Breast epithelium (tissue), 4 donors: ENCODE measurements at places on chromosomes 1 and 21. TPM values are rescaled to one million over a fixed set of nuclear protein-coding genes. Genes with fewer than 3 reads are reported as not detected.

- H3K4me1 ChIP-seq: no peaks in the 10 kb centered on the region
- H3K4me3 ChIP-seq: no peak overlapping the region
- no peaks in the 10 kb centered on the region for H3K36me3 ChIP-seq
- H3K27ac ChIP-seq: no peak overlapping the region
- H3K27me3 ChIP-seq: no peaks in the 10 kb centered on the region
Measured at GRCh38 chr21:38851101-38851500, 45.4 kb downstream of the ETS2 start.

DNA sequence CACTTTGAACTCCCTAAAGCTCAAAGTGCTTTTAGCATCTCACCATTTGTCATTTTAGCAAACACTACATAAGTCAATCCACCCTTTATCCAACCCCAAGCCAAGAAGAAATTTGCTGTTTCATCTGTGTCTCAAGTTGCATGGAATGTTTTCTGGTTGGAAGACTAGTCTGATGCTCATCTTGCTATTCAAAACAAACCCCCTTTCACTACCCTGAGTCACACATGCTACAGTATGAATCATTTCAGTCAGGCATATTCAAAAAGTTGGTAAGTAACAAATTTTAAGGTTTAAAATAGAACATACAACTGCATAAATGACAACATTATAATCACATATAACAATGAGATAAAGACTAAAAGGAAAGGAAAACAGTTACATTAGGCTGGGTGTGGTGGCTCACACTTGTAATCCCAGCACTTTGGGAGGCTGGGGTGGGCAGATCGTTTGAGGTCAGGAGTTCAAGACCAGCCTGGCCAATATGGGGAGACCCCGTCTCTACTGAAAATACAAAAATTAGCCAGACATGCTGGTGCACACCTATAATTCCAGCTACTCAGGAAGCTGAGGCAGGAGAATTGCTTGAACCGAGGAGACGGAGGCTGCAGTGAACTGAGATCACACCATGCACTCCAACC is 38.7 kb downstream of the DSTYK start:
- no peaks in the 10 kb centered on the region for H3K36me3 ChIP-seq
- no peaks in the 10 kb centered on the region for H3K27me3 ChIP-seq
- H3K4me1 ChIP-seq: no peaks in the 10 kb centered on the region
- H3K4me3 ChIP-seq: no peak overlapping the region
- DNase-seq: no peak

Gene CHI3L2
- total RNA-seq: 14.1 TPM

- no peaks in the 10 kb centered on the region for H3K36me3 ChIP-seq
- no peak for DNase-seq
- H3K4me3 ChIP-seq: no peak overlapping the region
- H3K4me1 ChIP-seq: no peaks in the 10 kb centered on the region
- no peak overlapping the region for H3K27ac ChIP-seq
Measured at GRCh38 chr1:230575886-230576500, 66.3 kb upstream of the COG2 start.

GRCh38 chr1:229114315-229114714 is 156.6 kb upstream of the RAB4A start:
- H3K36me3 ChIP-seq: no peaks in the 10 kb centered on the region
- H3K27ac ChIP-seq: no peak overlapping the region
- H3K4me1 ChIP-seq: peaks cover 11% of the 10 kb centered on the region
- H3K4me3 ChIP-seq: no peak overlapping the region
- DNase-seq: no peak

Gene USH2A
- total RNA-seq: not detected

Gene CLEC20A
- total RNA-seq: not detected

DNA sequence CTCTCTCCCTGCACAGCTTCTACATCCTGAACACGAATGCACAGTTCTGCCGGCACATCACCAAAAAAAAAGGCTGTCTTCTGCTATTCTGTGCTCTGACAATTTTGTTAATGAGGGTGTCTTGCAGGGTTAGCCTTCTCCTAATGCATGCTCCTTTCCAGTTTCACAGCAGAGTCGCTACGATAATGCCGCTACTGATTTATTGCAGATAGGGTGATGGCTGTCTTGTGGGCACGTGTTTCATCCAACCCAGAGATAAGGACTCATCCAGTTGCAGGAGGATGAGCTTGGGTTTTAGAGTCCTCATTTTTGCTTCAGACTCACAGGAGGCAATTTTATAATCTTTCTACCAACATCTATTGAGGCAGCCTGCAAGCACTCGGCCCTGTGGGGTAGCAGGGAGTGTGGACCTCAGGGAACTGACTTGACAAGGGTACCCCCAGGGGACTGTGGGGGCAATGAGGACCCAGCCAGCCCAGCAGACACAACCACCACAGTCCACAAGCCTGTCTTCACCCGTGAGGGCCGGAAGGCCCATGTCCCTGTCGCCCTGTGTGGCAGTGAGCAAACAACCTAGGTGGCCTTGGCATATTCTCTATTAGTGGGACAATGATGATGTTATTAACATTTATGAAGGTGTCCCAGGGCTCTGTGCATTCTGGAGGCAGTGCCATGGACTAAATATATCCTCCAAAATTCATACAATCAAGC is 15.4 kb upstream of the UTS2 start:
- no peaks in the 10 kb centered on the region for H3K36me3 ChIP-seq
- H3K27me3 ChIP-seq: no peaks in the 10 kb centered on the region
- H3K4me3 ChIP-seq: no peak overlapping the region
- H3K4me1 ChIP-seq: no peaks in the 10 kb centered on the region
- DNase-seq: no peak

Gene NPR1
- 19.9 TPM for total RNA-seq

GRCh38 chr1:16235944-16236510 is 956 bp downstream of the CPLANE2 start:
- H3K27me3 ChIP-seq: no peaks in the 10 kb centered on the region
- H3K27ac ChIP-seq: peak overlapping the region; percentile 96
- H3K36me3 ChIP-seq: no peaks in the 10 kb centered on the region
- peaks cover 4% of the 10 kb centered on the region for H3K4me1 ChIP-seq
- peak overlapping the region; percentile 49 for H3K4me3 ChIP-seq

DNA sequence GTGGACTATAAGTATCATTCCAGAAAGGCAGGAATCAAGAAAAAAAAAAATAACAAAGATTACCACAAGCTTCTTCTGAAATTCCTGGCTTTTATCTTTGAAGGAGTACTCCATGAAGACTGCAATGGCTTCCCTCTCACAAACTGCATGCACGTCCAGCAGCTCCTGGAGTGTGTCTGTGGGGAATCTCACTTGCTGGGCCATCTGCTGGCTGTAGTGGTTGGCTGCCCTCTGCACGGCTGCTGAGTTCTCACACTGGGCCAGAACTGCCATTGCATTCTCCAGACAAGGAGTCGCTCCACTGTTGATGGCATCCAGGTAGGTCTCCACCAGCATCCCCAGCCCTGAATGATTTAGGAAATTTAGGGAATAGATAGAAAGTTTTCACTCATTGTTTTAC is 23.3 kb upstream of the GBP2 start:
- no peaks in the 10 kb centered on the region for H3K36me3 ChIP-seq
- H3K4me1 ChIP-seq: no peaks in the 10 kb centered on the region
- no peaks in the 10 kb centered on the region for H3K27me3 ChIP-seq
- no peak overlapping the region for H3K27ac ChIP-seq
- H3K4me3 ChIP-seq: no peak overlapping the region

Gene RYR2
- total RNA-seq: 0.59 TPM

Gene SLC16A4
- total RNA-seq: 0.96 TPM

Gene PTGFRN
- total RNA-seq: 10.6 TPM

- no peak overlapping the region for H3K4me3 ChIP-seq
- H3K4me1 ChIP-seq: no peaks in the 10 kb centered on the region
- no peaks in the 10 kb centered on the region for H3K27me3 ChIP-seq
- H3K36me3 ChIP-seq: no peaks in the 10 kb centered on the region
- DNase-seq: no peak
Measured at GRCh38 chr1:80155371-80155770, 1148.8 kb upstream of the ADGRL4 start.

DNA sequence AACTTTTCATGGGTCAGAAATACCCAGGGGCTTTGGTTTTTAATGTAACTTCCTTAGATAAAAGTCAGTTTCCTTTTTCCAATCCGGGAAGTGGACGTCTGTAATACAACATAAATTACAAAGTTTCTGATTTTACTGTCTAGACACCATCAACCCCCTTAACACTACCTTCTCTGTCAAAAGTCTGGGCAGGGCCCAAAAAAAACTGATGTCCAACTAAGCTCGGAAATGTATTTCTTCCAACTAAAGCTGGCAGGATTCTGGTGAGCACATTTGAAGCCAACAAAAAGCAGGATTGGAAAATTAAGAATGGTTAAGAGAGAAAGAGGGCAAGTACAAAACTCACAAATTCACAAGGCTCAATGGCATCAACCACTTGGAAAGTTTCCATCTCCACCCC is 24.3 kb downstream of the DDAH1 start:
- no peak for DNase-seq
- no peaks in the 10 kb centered on the region for H3K36me3 ChIP-seq
- H3K4me1 ChIP-seq: no peaks in the 10 kb centered on the region

Gene NUDT4B
- total RNA-seq: 40.0 TPM

- no peaks in the 10 kb centered on the region for H3K27me3 ChIP-seq
- peak overlapping the region; percentile 64 for H3K4me3 ChIP-seq
- no peak for DNase-seq
Measured at GRCh38 chr1:65265651-65266351, 43.5 kb upstream of the DNAJC6 start.

- H3K4me1 ChIP-seq: no peaks in the 10 kb centered on the region
- DNase-seq: no peak
- no peak overlapping the region for H3K27ac ChIP-seq
- H3K4me3 ChIP-seq: no peak overlapping the region
Measured at GRCh38 chr1:177620636-177621190, 349.1 kb downstream of the SEC16B start.

- no peaks in the 10 kb centered on the region for H3K4me1 ChIP-seq
- H3K27me3 ChIP-seq: no peaks in the 10 kb centered on the region
- no peaks in the 10 kb centered on the region for H3K36me3 ChIP-seq
- DNase-seq: peak; percentile 15
Measured at GRCh38 chr1:225471453-225472301, 43.8 kb upstream of the LBR start.

Gene IL19
- not detected for total RNA-seq

- H3K4me3 ChIP-seq: no peak overlapping the region
- no peaks in the 10 kb centered on the region for H3K27me3 ChIP-seq
- H3K4me1 ChIP-seq: no peaks in the 10 kb centered on the region
- H3K27ac ChIP-seq: no peak overlapping the region
- H3K36me3 ChIP-seq: no peaks in the 10 kb centered on the region
Measured at GRCh38 chr1:200153277-200154055, 126.0 kb downstream of the NR5A2 start.

Gene LHX4
- total RNA-seq: not detected

DNA sequence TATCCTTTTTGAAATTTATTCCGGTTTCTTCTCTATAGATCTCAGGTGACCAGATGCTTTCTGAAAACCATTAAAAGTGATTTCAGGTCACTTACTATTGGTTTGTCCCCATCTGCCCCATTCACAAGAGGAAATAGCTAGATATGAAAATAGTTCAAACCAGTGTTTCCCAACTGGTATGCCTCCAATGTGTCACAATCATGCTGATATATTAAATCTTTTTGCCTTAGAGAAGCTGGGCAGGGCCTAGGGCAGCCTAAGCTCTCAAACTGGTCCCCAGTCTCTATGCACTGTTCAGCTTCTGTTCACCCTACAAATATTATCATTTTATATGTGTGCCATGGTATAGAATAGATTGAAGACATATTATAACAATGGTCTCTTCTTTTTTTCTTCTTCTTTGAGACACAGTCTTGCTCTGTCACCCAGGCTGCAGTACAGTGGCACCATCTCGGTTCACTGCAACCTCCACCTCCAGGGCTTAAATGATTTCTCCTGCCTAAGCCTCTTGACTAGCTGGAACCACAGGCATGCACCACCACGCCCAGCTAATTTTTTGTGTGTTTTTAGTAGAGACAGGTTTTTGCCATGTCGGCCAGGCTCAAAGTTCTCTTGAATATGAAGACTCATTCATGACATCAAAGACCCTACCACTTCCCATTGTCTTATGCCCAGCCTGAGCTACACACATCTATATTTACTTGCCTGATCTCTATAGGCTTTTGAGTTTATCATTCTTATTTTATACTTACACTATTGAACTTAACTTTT is 15.7 kb downstream of the PTPN22 start:
- H3K27me3 ChIP-seq: no peaks in the 10 kb centered on the region
- no peak overlapping the region for H3K4me3 ChIP-seq

Gene AJAP1
- 0.66 TPM for total RNA-seq

Gene CHIT1
- total RNA-seq: 5.1 TPM

GRCh38 chr1:10161541-10162290 is 48.7 kb upstream of the KIF1B start:
- H3K4me3 ChIP-seq: no peak overlapping the region
- H3K36me3 ChIP-seq: peaks cover 4% of the 10 kb centered on the region
- H3K4me1 ChIP-seq: no peaks in the 10 kb centered on the region
- DNase-seq: no peak
- H3K27me3 ChIP-seq: no peaks in the 10 kb centered on the region

GRCh38 chr1:220767312-220768125 is 19.2 kb upstream of the MTARC1 start:
- no peak for DNase-seq
- no peaks in the 10 kb centered on the region for H3K27me3 ChIP-seq

Gene PPFIA4
- 2.9 TPM for total RNA-seq

DNA sequence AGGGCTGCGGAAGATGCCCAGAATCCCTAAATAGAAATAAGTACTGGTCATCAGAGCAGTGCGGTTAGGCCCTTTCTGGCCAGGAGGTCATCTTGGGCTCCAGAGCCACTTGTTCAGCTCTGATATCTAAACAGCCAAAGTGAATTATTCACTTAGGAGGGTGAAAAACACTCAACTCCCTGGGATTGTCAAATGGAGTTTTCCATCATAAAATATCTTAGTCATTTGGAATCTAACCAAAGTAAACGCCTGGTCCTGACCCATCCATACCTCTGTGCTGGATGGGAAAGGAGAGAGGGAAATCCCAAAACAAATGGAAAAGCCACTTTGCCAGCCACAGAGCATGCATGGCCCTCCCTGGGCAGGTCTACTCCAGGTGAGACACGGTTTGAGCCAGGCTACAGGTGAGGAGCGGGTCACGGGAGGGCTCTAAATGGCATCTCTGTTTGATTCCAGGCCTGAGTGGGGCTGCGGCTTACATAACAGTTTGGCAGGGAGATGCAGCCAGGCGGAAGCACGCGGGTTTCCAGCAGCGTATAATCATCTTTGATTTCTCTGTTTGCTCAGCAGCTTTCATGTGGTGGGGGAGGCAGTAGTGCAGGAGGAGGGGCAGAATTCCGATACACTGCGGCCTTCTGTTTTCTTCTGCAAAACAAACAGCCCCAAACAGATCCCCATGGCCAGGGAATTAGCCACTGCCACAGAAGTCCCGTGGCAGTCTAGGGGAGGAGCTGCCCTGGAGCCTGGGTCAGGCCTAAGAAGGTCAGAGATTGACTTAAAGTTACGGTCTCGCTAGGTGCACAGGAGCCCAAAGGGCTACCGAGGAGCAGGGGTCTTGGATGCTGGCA is 59.1 kb upstream of the ZNF648 start:
- H3K4me1 ChIP-seq: no peaks in the 10 kb centered on the region
- H3K27me3 ChIP-seq: no peaks in the 10 kb centered on the region
- no peaks in the 10 kb centered on the region for H3K36me3 ChIP-seq
- H3K4me3 ChIP-seq: no peak overlapping the region

DNA sequence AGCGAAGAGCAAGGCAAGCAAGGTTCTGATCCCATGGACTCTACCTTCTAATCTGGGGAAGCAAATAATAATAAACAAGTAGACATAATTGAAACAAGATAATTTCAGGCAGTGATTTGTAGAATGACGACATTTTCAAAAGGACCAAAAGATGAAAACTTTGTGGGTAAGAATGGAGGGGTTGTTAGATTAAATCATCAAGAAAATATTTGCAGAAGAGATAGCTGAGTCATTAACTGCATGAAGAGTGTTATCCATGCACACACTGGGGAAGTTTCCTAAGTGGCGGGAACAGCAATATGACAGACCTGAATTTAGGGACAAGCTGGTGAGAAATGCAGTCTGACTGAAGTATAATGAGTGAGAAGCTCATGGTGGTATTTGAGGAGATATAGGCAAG is 583.1 kb upstream of the RGS18 start:
- H3K4me1 ChIP-seq: no peaks in the 10 kb centered on the region
- H3K36me3 ChIP-seq: no peaks in the 10 kb centered on the region
